ENCODE measurements at places on chromosomes 4 and X.

DNA sequence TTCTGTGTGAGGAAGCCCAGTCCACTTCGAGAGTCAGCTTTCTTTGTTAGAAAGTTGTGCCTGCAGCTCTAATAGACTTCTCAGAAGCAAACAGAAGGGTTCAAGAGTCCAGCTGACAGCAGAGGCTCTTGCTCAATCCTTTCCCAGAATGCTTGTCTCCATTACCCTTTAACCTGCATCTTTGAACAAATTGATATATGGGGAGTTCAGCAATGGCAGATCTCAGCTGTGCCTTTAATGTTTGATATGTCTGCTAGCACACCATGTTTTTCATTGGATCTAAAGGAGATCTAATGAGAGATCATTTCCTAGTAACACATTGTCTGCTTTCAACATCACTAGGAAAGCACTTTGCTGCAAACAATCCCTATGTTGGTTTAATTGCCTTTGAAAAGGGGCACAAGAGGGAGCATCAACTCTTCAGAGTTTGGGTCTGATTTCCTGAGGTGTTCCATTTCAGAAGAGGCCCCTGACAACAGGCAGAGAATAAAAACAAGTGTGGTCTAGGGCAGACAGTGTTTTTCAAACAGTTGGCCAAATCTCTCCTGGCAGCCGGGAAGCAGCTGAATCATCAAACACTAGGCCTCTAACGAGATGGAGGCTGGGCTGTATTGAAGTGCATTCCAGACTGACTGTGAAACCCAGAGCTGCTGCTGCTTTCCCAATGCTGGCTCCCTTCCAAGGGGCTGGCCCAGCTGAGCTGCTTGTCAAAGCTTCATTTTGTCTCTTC is 55.5 kb downstream of the LUZP4 start:
- DNase-seq, result peak; percentile 29

DNA sequence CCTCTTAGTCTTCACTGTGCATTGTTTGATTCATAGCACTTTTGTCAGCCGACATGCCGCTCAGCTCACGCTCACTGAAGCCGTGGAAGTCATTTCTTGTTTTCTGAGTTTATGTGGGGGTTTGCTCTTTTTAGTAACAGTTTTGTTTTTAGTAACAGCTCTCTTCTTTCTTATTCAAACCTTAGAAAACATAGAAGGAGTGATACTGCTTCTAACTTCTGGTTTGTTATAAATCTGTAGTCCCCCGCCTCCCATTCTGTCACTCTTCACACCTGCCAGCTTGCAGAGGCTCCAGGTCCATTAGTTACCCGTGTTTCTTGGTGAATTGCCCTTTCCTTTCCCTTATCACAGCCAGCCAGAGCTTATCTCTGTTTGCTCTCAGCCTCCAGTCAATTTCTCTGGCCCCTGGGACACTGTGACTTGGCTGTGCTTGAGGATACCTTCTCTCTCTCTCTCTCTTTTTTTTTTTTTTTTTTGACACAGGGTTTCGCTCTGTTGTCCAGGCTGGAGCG is 50.5 kb downstream of the GRK4 start:
- DNase-seq, result no peak

DNA sequence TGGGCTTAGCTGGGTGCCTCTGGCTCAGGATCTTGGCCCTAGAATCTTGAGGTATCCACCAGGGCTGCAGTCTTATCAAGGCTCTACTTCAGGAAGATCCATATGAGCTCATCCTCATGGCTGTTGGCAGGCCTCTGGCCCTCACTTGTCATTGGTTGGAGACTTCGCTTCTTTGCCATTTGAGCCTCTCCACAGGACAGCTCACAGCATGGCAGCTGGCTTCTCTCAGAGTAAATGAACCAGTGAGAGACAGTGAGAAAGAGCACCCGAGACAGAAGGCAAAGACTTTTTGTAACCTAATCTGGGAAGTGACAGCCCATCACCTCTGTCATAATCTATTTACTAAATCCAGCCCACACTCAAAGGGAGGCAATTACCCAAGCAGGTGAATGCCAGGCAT is 236.8 kb downstream of the GPAT3 start:
- DNase-seq, result no peak

- no peak for DNase-seq
Measured at GRCh38 chr4:151468715-151469696, 60.0 kb downstream of the FHIP1A start.

DNA sequence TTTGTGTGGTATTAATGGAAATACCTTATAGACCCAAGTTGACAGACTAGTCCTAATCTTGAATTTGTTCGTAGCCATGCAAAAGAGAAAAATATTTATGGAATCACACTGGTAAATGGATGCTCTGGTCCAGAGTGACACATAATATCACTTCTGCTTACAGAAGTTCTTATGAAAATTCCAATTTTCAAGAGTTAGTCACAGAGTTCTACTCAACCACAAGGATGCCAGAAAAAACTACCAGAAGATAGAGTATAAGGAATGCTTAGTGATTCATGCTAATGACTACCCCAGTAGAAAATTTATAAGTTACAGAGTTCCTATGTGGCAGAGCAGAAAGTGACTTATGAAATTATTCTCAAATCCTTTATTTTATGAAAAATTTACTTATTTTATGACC is 1384.8 kb downstream of the FAM133A start:
- no peak for DNase-seq

DNA sequence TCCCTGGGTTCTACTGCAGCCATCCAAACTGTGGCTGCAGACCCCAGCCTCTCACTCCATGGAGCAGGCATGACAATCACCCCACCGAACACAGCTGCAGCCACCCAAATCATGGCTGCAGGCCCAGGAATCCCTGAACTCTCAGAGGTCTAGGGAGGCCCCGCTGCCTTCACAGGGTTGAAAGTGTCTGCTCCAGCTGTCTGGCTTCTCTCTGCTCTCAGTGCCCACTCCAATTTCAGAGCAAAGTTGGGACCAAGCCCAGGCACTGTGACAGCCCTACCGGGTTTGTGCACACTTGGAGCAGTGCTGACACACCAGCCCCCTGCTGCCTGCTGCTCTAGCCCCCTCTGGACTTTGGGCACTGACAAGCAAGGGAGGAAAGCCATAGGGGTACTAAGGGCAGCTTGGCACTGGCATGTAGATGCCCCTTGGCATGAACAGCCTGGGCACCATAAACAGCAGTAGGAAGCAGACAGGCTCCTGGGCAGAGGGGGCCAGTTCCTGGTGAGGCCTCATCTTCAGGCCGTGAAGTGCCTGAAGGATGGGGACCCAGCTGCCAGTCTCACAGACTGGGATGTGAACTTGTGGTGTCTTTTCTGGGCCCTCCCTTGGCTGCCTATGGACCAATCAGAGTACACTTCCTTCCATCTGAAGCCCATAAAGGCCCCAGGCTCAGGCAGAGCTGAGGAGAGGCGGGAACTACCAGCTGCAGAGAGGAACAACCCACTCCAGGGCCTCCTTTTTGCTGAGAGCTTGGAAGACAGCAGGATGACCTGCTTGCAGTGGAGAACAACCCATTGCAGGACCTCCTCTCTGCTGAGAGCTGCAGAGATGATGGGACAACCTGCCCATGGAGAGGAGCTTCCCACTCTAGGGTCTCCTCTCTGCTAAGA is 68.8 kb downstream of the TECRL start:
- DNase-seq, result no peak

DNA sequence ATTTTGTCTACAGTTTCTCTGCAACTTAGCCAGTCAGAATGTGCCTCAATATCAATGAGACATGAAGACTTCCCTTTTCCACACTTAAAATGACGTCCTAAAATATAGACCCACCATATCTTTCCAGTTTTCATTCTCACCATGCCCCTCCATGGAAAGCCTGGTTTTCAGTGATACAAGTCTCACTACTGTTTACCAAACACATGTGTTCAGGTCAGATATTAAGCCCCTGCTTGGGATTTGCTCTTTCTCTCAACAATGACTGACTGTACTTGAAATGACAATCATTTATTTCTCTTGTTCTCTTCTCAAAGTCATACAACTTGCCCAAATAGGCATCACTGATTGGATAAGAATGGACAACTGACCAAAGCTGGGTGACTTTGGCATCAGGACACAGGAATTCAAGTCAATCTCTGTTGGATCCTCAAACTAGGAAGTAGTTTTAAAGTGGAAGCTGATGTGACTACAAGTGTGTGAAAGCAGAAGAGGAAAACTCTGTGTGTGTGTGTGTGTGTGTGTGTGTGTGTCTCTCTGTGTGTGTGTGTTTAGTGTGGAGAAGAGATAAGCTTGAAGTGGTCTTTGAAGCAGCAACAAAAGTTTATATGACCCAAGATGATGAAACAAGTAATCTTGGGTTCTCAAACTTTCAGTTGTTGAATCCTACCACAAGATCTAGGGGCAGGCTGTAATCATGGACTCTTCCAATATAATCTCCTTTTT is 217.4 kb upstream of the FGF13 start:
- DNase-seq, result no peak

DNA sequence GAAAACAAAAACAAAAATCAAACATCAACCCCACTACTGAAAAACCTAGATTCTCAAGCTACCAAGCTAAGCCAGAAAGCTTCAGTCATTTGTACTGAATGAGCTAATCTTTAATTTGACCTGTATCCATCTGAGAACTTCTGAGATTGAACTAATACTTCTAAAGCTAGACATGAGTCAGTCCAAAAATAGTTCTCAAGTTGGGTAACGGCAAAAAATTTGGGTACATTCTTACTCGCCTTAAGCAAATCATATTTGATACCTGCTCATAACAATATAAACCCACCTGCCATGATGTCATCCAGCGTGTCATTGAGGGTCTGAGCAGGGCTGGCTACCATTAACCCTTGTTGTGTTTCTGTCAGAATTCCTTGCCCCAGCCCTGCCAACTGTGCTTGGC is 69.7 kb upstream of the COX18 start:
- DNase-seq, result no peak

DNA sequence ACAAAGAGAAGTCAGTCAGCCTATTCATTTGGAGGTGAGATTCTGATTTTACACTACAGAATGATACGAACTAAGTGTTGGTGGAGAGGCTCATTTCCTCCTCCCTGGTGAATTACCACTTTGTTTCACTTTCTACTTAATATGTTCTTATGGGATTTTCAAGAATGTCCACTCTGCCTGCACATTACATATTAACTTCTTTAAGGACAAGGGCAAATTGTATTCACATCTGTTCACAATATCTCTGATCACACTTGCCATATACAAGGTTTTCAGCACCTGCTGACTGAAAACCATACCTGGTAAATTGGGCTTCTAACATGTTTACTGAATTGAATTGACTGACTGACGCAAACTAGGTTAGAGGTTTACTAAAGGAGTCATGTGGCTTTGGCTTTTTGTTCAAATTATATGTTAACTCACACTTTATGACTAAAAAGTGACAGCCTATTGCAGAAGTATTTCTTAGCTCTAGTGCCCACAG is 188.4 kb upstream of the MBNL3 start:
- DNase-seq, result no peak

DNA sequence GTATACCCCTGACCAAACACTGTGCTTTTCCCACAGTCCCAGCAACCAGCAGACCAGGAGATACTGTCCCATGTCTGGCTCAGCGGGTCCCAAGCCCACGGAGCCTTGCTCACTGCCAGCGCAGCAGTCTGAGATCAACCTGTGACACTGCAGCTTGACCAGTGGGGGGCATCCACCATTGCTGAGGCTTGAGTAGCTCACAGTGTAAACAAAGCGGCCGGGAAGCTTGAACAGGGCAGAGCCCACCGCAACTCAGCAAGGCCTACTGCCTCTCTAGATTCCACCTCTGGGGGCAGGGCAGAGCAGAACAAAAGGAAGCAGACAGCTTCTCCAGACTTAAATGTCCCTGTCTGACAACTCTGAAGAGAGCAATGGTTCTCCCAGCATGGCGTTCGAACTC is 58.1 kb downstream of the SLC10A6 start:
- no peak for DNase-seq

DNA sequence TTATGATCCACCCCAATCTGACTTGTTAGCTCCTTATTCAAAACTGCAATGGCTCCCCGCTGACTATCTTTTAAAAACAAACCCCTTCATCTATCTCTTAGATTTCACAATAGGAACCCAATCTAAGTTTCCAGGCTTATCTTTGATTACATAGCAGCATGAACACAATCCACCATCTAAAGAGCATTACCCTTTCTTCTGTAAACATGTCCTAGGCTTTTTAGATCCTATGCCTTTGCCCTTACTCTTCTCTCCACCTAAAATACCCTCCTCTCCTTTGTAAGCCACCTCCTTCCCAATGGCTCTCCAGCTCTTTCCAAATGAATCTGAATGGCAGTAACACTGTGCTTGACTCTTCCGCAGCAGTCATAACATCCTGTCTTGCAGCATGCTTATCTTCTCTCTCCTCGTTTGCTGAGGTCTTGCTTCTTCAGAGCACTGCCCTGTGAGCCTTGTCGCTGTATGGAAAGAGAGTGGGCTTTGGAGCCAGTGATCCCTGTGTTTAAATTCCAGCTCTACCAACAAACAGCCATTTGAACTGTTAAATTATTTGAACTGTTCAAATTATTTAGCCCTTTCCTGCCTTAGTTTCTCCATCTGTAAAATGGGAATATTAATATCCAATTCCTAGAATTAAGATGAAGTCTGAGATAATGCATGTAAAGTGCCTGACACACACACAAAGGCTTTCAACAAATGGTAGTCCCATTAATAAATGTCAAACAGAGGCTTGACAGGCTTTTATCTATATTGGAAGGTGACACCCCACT is 16.2 kb upstream of the TSPAN5 start:
- DNase-seq, result no peak

DNA sequence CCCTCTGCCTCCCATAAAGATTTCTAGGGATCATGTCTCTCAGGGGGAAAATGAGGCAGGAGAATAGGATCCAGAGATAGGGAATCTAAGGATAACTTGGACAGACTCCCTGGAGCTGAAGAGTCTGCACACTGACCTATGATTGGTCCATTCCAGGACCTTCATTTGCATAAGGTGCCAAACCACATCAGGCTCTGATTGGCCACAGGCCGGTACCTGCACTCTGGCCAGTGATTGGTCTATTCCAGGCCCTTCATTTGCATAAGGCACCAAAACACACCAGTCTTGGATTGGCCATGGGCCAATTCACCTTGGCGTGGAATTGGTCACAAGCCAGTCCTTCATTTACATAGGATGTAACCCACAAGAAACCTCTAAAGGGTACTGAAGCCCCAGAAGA is 4.0 kb upstream of the HERC5 start:
- DNase-seq, result no peak

DNA sequence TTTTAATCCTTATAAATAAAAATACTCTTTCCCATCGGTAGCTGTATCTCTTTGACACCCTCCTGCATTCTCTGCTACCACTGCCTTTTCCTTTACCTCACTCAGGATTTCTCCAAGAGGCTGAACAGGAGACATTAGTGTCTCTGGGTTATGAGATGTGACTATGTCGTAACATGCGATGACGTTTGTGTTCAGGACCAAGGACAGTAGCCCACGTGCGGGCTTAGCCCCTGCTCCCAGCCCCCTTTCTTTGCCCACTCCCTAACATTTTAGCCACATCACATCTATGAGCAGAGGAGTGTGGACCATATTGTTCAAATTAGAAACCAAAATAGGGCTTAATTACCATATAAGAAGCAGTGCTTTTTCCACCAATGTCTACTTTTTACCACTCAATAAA is 369.3 kb downstream of the FBXW7 start:
- no peak for DNase-seq

GRCh38 chr4:186400676-186401075 is 134.7 kb downstream of the F11 start:
- DNase-seq, result no peak

- no peak for DNase-seq
Measured at GRCh38 chr4:124527364-124527763, 185.2 kb downstream of the ANKRD50 start.

- DNase-seq, result no peak
Measured at GRCh38 chrX:46754036-46754435, 4.9 kb downstream of the SLC9A7 start.

Measured in HCT116 (cell line).